Occipital lobe (tissue), 3 donors: ENCODE measurements at places on chromosomes 12 and 14. TPM values are rescaled to one million over a fixed set of nuclear protein-coding genes. Genes with fewer than 3 reads are reported as not detected.

DNA sequence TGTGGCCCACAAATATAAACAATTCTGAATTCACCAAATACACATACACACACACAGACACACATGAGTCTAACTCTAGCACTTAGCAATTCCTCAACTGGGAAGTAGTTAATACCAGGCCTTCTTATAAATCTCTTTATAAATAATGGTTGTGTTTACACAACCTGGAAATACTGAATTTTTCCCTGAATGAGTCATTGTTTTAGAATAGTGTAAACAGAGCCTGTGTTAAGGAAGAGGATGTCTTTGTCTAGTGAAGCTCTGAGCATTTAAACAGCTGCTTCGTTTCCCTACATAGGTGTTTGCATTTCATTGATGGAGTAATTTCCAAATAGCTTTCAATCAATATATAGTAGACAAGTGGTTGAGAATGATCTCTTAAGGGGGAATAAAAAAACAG lies 218.8 kb downstream of the BTG1 start:
- no peak for DNase-seq

GRCh38 chr12:122994140-122994675 lies 13.7 kb downstream of the ARL6IP4 start:
- DNase-seq: no peak

DNA sequence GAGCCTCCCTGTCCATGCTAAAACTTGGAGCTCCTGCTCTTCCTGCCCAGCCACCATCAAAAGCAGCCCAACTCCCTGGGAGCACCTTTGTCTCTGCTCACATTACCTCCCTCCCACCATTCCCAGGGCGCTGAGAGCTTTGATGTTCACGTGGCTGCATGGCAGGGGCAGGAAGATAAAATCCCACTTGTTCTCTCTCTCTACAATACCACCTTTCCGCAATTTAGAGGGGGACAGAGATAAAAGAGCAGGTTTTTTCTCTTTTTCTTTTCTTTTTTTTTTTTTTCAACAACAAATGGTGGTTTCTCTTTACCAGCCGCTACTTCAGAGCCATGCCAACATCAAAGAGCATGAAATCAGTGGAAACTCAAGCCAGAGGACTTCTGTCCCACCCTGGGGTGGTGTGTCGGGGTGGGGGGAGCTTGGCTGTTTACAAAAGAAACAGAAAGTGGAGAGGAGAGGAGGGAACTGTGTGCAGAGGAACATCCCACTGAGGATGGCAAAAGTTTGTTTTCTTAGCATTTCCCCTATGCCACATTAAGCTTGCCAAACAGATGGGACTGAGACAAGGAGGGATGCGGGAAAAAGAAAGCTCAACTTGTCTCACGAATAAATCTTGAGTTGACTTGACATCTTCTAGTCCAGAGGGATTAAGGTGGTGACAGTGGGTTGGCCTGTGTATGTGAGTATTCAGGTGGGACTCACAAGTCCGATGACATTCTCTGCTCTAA lies 103.7 kb upstream of the NUDT4 start:
- no peak for DNase-seq

- DNase-seq: no peak
Observed at GRCh38 chr12:69329669-69330428, 18.3 kb upstream of the LYZ start.

GRCh38 chr12:124764870-124765580 lies 98.6 kb downstream of the SCARB1 start:
- DNase-seq: no peak

GRCh38 chr14:88004506-88005036 lies 364 bp upstream of the GPR65 start:
- no peak for DNase-seq

- DNase-seq: no peak
Observed at GRCh38 chr12:124745465-124745890, 118.2 kb downstream of the SCARB1 start.

- DNase-seq: no peak
Observed at GRCh38 chr12:89162589-89163261, 189.6 kb downstream of the DUSP6 start.

DNA sequence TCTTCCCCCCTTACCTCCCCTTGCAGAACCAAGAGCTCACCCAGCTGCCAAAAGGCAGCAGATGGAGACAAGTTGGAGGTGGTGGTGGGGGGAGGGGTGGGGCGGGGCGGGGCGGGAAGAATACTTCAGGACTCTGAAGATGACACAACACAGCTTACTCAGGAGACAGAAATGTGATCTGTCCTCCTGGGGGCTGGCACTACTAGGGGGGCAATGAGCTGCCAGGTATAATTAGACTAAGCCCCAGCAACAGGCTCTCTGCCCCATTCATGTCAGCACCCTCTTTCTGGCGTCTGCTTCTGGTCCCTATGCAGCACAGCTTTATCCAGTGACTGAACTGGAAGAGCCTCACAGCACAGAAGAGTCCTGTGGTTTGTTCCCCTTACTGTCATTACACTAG lies 407.0 kb downstream of the MED13L start:
- no peak for DNase-seq

DNA sequence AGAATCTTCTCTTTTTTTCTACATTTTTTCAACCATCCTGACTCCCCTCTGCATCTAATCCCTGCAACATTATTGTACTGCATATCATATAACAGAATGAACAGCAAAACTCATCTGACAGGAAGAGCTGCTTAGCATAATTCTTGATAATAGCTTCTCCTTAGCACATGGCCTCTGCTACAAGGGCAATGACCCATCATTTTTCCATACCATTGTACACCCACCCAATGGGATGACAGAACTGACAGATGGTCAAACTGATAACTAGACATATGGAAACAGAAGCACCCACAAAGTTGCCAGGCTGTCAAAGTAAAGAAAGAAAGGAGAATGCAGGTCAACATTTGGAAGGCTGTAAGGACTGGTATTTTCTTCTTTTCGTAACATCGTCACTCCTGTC lies 390.4 kb upstream of the USP15 start:
- DNase-seq: no peak

GRCh38 chr14:32129124-32129523 lies 52.0 kb downstream of the ARHGAP5 start:
- DNase-seq: no peak

DNA sequence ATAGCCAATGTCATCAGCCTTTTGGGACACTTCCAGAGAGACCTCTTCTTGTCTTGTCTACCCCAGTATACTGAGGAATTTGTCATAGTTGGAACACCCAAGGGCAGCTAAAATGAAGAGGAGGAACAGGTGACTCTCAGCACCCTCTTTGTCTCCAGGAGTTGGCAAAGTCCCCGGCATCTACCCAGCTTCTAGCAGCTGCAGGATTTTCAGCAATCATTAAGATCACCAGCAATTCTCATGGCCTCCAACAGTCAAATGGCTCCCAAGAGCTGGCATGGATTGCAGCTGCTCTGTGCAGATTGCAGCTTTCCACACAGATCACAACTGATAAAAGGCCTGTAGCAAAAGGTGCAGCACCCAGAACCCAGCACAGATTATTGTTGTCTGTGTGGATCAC lies 32.9 kb downstream of the RERGL start:
- DNase-seq: no peak

- no peak for DNase-seq
Observed at GRCh38 chr14:102015045-102015685, 50.8 kb downstream of the DYNC1H1 start.

DNA sequence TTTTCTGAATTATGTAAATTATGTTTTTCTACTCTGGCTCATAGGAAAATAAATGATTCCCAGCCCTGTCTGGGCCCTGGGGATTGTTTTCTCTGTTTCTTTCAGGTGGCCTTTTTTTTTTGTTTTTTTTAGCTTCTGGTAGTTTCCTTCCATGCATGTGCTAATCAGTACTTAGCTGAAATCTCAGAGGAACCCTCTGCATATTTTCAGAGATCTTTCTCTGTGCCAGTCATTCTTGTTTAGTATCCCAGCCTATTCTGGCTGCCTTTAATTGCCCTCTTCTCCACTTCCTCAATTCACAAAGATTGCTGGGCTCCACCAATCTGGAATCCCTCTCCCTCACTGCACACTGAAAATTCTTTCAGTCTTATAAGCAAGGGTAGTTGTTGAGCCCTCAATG lies 46.9 kb downstream of the CNOT2 start:
- DNase-seq: no peak

DNA sequence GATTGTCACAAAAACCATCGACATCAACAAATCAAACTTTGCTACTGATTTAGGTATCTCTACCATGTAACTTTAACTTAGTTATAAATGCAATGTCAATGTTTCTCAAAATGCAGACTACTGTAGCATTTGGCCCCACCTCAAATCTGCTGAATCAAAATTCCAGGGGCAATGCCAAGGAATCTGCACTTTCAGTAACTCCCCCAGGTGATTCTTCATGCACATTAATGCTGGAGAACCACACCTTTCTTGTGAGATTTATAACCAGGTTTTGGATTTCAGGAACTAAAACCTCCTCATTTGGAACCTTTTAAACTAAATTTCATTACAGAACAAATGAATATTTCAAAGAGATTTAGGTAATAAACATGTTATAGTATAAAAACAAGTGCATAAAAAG lies 4.9 kb downstream of the ATP2B1 start:
- no peak for DNase-seq

DNA sequence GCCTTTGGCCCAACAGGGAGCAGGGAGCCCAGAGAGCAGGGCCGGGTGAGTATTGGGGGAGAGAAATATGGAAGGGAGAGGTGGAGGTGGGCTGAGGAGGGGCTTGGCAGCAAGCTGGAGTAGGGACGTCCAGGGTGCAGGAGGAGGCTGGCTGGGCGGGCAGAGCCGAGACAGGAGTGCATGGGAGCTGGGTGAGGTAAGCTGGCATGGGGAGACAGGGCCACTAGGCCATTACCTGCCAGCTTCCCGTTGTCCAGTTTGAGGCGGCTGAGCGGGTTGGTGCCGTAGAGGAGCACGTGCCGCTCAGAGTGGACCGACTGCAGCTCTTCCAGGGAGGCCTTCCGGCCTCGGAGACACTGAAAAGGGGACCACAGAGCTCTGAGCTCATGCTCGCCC lies 18.3 kb downstream of the SLC48A1 start:
- DNase-seq: no peak

DNA sequence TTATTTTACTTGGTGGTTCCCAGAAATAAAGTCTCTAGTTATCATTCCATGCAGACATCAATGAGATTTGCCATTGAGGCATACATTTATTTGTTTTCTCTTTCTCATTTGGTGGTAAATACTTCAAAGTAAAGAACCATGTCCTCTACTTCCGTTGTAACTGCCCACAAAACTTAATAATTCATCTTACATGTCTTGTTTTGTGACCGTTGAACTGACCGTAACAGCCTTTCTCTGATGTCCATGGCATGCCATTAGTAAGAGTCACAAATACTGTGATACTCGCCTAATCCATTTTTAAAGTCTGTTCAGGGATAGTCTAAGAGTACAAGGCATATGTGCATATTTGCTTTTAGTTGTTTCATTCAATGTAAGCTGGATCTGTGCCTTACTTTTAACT lies 145.3 kb downstream of the ETV6 start:
- DNase-seq: no peak

GRCh38 chr14:58216544-58216943 lies 16.6 kb downstream of the ACTR10 start:
- no peak for DNase-seq

DNA sequence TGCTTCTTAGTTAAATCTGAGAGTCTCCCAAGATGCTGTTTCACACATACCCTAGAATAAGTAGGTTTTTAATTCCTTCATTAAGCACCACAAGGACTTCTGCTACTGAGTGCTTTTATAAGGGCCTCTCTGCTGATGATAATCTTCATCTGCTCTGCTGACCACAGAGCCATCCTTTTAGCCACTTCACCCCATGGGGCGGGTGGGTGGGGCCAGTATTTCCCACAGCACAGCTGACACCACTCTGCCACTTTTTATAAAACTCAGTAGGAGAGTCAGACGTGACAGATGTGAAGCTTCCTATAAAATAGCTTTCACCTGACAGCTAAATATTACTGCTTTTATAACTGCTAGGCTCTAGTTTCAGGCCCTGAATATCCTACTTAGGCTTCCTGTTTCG lies 20.3 kb downstream of the FCF1 start:
- no peak for DNase-seq

GRCh38 chr14:86013641-86014040 lies 483.7 kb downstream of the FLRT2 start:
- no peak for DNase-seq

GRCh38 chr14:36423430-36423829 lies 96.6 kb downstream of the NKX2-1 start:
- DNase-seq: no peak

- no peak for DNase-seq
Observed at GRCh38 chr12:103780992-103781391, 60.0 kb downstream of the NT5DC3 start.

GRCh38 chr12:452667-453210 lies 7.0 kb upstream of the B4GALNT3 start:
- DNase-seq: no peak

- no peak for DNase-seq
Observed at GRCh38 chr12:99605-100004, 33.0 kb downstream of the IQSEC3 start.

DNA sequence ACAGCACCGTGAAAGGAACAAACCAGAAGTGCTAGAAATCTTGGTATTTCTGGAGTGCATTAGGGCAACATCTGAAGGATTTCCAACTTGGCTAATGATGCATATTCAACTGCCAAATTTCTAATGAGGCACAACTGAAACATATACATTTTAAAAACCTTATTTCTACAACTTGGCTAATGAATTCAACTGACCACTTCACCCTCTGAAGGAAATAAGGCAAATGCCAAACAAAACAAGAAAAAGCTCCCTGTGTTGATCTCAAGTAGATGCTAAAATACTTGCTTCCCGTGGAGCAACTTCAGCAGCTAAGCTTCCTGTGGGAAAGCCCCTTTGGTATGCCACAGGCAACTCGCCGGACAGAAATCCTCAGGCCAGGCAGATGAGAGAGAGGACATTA lies 167.1 kb downstream of the TTC7B start:
- no peak for DNase-seq

CLEC6A gene
- not detected for total RNA-seq

GLIPR1L1 gene
- total RNA-seq: not detected

RASSF8 gene
- total RNA-seq: 22.5 TPM

UBR7 gene
- total RNA-seq: 56.6 TPM

RNASE3 gene
- not detected for total RNA-seq

AQP6 gene
- total RNA-seq: 0.62 TPM

HOXC6 gene
- not detected for total RNA-seq

GZMB gene
- not detected for total RNA-seq

KRT6C gene
- total RNA-seq: not detected

RIPK3 gene
- total RNA-seq: 0.47 TPM

DNAJC22 gene
- total RNA-seq: 0.78 TPM

PRR4 gene
- 4.8 TPM for total RNA-seq

CBLN3 gene
- total RNA-seq: 0.47 TPM

OR6C68 gene
- not detected for total RNA-seq

RNASE1 gene
- total RNA-seq: 9.2 TPM

PPP1CC gene
- 150 TPM for total RNA-seq

TCL1A gene
- 0.31 TPM for total RNA-seq

CCDC38 gene
- total RNA-seq: 0.16 TPM

PLEKHA5 gene
- total RNA-seq: 73.6 TPM

TWF1 gene
- 174 TPM for total RNA-seq

MMP19 gene
- total RNA-seq: not detected
